Fibroblast of the conjunctiva (primary cell): ENCODE measurements at places on chromosomes 1 and 21.

GRCh38 chr1:10639775-10640578 is 156.5 kb downstream of the CASZ1 start:
- no peak for DNase-seq

- no peak for DNase-seq
These were observed 47.4 kb downstream of the GRIK1 start for GRCh38 chr21:29892379-29892778.

- no peak for DNase-seq
These were observed 857 bp downstream of the GPX7 start for GRCh38 chr1:52602856-52603600.

DNA sequence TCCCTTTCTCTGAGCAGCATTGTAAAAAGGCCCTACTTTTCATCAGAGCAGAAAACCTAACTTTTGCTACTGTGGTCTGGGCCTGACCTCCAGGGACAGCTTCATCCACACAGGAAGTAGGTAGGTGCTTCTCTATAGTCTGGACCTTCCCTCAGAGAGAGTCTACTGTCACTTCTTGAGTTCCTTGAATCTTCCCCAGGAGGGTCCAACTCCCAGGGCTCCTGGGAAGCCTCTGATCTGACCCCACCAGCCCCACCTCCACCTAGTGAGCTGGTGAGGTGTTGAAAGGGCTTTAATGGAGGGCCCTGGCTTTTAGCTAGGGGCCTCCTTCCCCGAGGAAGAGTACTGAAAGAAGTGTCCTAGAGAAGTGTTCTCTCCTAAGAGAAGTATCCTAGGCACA is 2.7 kb upstream of the VANGL2 start:
- DNase-seq: no peak

DNA sequence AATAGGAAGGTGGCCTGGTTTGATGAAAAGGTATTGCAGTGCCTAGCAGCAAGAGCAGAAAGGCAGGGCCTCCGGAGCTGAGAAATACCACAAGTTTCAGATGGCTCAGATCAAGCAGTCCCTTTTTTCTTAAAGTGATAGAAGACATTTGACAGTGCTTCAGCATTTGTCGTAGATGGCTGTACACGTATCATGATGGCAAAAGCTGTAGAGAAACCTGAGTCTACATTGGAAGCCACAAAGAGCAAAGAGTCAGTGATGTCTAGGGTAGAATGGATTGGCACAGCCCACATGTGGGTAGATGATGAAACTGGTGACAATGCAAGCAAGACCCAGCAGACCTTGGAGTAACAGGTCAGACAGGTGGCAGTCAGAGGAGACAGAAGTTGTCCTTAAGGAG is 101.3 kb upstream of the ARTN start:
- DNase-seq: no peak
